Uterus (tissue), 4 donors: ENCODE measurements at places on chromosomes 4 and X. TPM values are rescaled to one million over a fixed set of nuclear protein-coding genes. Genes with fewer than 3 reads are reported as not detected.

The NHSL2 gene
- total RNA-seq, result 7.6 TPM

The LRP2BP gene
- total RNA-seq, result 1.2 TPM

The SUPT20HL2 gene
- 1.2 TPM for total RNA-seq

The FGFR3 gene
- 0.29 TPM for total RNA-seq

- no peak for DNase-seq
Observed at GRCh38 chrX:20217271-20217670, 49.4 kb downstream of the RPS6KA3 start.

GRCh38 chrX:68829582-68830418, 979 bp downstream of the EFNB1 start:
- DNase-seq, result no peak

- DNase-seq, result no peak
Observed at GRCh38 chrX:133440081-133440796, 24.9 kb upstream of the GPC4 start.

DNA sequence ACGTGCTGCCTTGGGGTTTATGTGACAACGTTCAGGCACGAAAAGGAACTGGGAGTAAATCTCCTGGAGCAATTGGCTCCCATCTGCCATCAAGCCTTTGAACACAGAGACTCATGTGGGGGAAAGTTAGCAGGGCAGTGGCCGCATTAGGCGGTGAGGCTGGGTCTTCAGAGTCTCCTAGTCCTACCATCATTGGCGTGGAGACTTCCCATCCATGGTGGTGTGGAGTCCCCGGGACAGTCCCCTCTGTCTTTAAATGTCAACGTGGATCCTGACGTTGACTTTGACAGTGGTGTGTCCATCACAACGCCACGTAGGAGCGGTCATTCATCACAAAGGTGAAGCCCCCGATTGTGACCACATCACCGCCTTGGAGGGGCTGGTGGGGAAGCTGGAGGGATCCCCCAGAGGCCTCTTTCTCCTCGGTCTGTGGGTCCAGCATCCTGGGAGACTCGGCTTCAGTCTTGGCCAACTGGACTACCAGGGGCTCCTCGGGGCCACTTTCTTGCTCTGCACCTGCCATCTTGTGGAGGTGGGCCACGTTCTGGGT, 21.8 kb downstream of the CRLF2 start:
- DNase-seq, result no peak

DNA sequence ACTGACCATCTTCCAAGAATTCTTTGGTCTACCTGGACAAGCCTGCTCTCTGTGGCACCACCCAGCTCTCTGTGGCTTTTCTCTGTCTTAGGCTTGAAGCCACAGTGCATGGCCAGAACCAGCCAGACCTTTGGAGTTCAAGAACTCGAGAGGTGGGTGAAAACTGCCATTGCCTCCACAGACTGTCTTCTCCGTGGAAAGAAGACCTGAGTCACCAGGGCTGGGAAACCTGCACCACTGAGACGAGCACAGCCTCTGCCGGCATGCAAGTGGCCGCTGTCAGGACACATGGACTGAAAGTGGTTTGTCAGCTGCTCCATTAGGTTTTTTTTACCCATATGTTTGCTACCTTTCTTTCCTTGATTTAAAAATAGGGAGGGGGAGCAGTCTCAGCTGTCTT, 74.5 kb downstream of the MGST2 start:
- peak; percentile 50 for DNase-seq
